ENCODE measurements at places on chromosomes 2 and 18.

- DNase-seq, result no peak
These were observed 639.9 kb downstream of the LRP1B start for GRCh38 chr2:141490886-141491285.

- no peak for DNase-seq
These were observed 201.8 kb upstream of the GALNT5 start for GRCh38 chr2:157055660-157056199.

DNA sequence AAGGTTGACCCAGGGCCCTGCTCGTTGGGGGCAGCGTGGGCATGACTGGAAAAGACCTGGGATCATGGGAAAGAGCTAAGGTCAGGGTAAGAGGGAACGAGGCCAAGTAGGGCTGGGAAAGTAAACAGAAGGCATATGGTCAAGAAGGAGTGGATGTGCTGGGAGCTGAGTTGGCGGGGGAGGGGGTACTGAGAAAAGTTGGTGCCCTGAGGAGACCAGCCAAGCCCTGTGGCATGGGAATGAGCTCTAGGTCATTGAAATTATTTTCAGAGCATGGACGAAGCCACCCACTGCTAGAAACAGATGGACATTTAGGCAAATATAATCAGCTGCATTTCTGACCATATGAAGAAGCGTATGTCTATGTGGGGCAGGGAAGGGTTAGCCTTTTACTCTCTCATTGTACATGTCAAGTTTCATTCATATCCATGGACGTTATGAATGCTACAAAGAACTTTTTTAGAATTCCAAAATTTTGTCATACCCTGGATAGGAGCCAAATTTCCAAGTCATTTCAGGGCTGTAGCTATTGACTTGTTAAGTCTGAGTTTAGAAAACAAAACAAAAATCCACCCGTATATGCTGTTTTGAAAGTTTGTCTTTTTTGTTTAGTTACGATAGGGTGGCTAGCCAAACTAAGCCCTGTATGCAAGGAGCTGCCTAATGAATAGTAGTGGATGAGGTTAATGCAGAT is 19.1 kb downstream of the MAPRE2 start:
- no peak for DNase-seq

DNA sequence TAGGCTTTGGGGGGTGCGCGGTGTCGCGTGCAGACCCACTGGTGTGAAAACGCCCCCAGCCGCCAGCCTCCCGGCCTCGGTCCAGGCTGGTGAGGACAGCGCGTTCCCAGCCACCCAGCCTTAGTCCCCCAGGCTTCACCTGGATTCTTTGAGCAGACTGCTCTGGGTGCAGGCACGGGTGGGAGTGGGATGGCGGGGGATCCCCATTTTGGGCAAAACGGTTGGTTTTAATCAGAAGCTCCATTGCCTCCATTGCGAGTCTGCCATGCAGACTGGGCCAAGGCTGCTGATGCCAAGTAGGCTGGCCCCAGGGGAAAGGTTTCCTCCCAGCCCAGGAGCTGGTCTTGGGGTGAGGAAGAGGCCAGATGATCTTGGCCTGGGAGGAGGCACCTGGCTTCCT is 445 bp downstream of the MLPH start:
- no peak for DNase-seq

DNA sequence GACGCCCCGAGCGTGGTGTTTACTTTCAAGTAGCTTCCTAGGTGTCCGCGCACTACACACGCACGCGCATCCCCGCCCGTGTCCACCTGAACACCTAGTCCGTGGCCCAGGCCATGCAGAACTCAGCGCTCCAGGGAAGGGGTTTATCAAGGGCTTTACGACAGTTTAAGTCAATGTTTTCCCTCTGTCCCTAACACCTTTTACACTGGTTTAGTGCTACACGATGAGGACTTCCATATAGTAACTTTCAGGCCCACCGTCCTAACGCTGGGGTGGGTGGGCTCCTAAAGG is 1.4 kb upstream of the BCL2 start:
- no peak for DNase-seq

GRCh38 chr2:45839508-45840251 is 188.2 kb downstream of the PRKCE start:
- no peak for DNase-seq

DNA sequence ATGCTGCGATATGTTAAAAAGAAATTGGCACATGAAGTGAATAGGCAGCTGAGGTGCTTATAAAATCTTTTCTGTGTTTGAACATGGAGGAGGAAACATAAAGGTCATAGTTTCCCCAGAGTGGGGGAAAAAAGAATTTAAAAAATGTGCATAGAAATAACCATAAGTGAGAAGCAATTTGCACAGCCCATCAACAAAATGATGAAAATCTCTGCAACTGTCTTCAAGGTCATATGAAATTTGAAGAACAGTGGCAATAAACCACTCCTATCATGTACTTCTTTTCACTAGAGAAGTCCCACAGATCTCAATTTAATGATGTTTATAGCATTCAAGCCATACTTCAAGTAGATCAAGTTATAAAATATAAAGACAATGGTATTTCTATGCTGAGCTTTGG is 46.7 kb upstream of the ZNF804A start:
- DNase-seq, result no peak

- DNase-seq, result no peak
These were observed 102.8 kb downstream of the HIBCH start for GRCh38 chr2:190216829-190217228.
